ENCODE measurements at places on chromosomes 12 and 14.

- no peak for DNase-seq
These were observed 474.6 kb downstream of the PCNX1 start for GRCh38 chr14:71381814-71382213.

GRCh38 chr12:113855998-113856397 lies 110.1 kb downstream of the RBM19 start:
- no peak for DNase-seq

DNA sequence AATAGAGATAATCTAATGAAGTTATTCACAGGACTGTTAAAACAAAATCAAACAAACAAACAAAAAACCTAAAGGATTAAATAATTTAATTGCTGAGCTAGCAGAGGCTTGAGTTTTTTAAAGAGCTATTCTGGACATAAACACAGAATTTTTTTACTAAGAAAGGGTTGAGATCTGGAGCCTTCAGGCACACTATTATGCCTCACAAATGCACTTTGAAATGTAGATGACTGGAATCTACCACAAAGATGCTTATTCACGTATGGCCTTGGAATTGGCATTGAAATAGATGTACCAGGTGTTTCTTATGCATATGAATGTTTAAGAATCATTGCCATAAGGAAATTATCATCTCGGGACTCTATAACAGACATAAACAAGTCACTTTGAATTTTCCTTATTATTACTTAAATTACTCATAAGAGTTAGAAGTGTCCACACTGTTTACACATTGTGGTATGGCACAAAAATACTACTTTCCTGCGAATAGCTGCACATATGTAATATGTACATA lies 21.6 kb downstream of the PUS7L start:
- no peak for DNase-seq

DNA sequence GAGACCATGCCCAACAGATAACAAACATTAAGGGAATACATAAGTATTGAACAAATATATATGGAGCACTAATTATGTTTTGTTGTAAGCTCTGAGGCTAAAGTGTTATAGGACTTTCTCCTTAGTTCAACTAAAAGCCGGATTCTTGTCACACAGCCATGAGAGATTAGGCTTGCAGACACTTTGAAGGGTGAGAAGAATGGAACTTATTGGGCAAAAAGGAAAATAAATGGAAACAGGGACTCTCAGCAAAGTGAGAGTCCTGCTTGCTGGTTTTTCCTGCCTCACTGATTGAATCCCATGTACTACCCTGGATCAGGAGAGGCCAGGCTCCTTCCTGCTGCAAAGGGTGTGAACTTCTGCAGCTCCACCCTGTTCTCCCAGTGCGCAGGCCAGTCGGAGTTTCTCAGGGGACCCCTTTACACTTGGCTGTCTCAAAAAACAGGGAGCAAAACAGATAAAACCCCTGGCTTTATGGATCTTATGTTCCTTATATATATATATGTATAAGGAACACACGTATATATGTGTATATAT lies 77.1 kb upstream of the FUT8 start:
- no peak for DNase-seq

DNA sequence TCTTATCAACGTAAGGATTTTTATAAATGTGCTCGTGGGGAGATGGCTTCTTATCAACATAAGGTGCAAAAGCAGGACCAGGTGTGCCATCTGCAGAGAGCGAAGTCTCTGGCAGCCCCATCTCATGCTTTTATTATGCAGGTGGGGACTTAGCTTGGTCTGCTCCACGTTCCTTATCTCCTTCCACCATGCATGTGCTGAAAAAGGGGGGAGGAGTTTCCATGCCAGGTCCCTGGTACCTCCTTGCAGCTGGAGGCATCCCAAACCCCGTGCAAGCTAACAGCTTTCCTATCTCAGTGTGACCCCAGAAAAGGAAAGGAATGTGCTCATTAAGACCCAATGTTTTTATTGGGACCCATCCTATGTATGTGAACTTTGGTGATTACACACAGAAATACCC lies 608.5 kb downstream of the TMEM121 start:
- no peak for DNase-seq
